ENCODE measurements at places on chromosomes 12 and 14.
A peak's percentile ranks its signal among the peaks of the same experiment; 100 is the strongest.

DNA sequence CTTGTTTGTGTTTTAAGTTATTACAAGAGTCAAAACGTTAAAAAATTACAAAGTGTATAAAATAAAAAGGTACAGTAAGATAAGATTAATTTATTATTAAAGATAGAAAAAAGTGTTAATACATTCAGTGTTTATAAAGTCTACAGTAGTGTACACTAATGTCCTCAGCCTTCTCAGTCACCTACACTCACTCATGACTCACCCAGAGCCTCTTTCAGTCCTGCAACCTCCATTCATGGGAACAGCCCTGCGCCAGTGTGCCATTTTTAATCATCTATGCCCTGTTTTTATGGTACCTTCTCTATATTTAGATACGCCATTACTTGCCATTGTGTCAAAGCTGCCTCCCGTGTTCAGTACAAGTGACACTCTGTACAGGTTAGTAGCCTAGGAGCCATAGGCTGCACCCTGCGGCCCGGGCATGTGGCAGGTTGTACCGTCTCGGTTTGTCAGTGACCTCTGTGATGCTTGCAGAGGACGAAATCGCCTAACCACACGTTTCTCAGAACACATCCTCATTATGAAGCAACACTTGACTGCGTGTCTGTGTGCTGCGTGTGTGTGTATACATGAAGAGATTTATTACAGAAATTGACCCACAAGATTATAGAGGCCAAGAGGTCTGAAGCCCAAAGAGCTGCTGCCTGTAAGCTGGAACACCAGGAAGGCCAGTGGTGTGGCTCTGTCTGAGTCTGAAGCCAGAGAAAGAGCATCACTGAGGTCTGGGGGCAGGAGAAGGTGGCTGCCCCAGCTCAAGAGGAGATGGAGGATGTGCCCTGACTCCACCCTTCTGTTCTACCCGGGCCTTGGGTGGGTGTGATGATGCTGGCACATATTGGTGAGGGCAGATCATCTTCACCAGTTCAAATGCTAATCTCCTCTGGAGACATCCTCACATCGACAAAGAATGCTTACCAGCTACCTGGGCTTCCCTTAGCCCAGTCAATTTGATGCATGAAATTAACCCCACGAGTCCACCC, 116.6 kb upstream of the C14orf180 start:
- DNase-seq: no peak

DNA sequence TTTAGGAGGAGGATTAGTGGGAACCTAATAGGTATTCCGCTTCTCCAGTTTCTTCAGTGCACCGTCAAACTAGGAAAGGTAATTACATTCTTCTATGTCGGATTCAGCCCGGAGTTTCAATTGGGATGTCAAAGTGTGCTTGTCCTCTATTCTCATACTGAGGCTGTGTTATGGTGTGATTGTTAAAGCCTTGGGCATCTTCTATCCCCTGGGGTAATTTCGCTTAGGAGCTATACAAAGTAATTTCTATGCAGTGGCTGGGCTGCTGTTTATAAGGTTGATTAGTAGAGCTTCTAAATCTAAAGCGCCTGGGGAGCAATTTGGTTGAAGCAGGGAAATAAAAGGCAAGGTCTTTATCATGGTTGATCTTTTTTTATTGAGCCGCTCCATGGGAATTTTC, 399.6 kb downstream of the ZFP36L1 start:
- DNase-seq: no peak

- no peak for DNase-seq
Measured at GRCh38 chr14:89493877-89494634, 77.0 kb upstream of the FOXN3 start.

DNA sequence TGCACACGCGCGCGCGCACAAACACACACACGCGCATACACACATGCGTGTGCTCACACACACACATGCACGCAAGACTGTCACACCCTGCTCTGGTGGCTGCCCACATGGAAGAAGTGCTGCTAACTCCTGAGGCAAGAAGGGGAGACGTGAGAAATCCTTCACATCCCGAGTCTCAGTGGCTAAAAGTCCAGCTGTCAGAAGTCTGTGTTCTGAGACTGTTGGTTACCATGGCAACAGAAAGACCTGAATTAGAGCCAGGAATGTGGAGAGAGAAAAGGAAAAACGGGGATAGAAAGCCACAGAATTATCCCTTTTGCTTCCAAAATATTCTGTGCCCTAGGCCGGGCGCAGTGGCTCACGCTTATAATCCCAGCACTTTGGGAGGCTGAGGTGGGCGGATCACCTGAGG, 71.2 kb downstream of the PPFIBP1 start:
- DNase-seq: peak; percentile 94

GRCh38 chr12:26691234-26691970, 141.6 kb downstream of the ITPR2 start:
- peak; percentile 96 for DNase-seq

- peak; percentile 3 for DNase-seq
Measured at GRCh38 chr12:41485203-41485602, 297.1 kb downstream of the PDZRN4 start.

Measured in fibroblast of pulmonary artery (primary cell).